ENCODE measurements at places on chromosomes 11 and 22. TPM values are rescaled to one million over a fixed set of nuclear protein-coding genes. Genes with fewer than 3 reads are reported as not detected.

GRCh38 chr11:35488117-35488516, 37.3 kb downstream of the PAMR1 start:
- H3K36me3 ChIP-seq, result no peaks in the 10 kb centered on the region
- no peak overlapping the region for H3K27ac ChIP-seq
- no peaks in the 10 kb centered on the region for H3K4me1 ChIP-seq
- no peak for DNase-seq
- H3K4me3 ChIP-seq, result no peak overlapping the region
- no peaks in the 10 kb centered on the region for H3K27me3 ChIP-seq

DNA sequence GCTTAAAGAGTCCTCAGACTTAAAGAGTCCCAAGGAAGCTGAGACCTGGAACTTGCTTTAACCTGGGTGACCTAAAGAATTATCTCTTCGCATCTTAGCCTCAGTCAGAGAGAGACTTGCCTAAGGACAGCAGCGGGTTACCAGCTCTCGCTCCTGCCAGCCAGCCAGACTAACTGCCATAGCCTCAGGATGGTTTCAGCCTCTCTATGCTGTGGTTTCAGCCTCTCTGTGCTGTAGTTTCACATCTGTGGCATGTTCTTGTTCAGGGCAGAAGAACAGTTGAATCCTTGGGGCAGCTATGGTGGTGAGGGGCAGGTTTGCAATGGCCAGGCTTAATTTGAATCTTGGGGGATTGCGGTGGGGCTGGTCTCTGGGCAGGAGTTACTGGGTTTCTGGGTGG, 2.3 kb downstream of the FRMD8 start:
- peak overlapping the region; percentile 50 for H3K27ac ChIP-seq
- no peaks in the 10 kb centered on the region for H3K27me3 ChIP-seq

GRCh38 chr11:72391638-72392423, 42.5 kb downstream of the CLPB start:
- no peak for DNase-seq
- no peak overlapping the region for H3K4me3 ChIP-seq
- H3K27ac ChIP-seq, result no peak overlapping the region
- no peaks in the 10 kb centered on the region for H3K4me1 ChIP-seq
- no peaks in the 10 kb centered on the region for H3K36me3 ChIP-seq

DNA sequence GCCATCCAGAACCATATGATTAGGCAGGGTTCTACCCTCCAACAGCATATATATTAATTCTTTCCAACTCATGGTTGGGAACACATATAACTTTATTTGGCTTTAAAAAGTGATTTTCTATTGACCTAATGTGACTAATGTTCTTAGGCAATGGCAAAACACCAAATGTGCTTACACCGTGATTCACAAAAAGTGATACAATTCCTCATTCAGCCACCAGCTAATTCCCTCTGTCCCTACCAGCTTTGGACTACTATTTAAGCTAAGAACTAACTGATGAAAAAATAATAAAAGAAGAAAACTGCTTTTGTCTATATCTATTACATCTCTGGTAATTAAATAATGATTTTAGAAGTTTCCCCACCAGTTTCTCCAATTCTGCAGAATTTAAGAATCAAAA, 4.7 kb downstream of the CTSC start:
- no peak overlapping the region for H3K27ac ChIP-seq
- peaks cover 44% of the 10 kb centered on the region for H3K36me3 ChIP-seq
- H3K27me3 ChIP-seq, result no peaks in the 10 kb centered on the region
- H3K4me1 ChIP-seq, result peaks cover 24% of the 10 kb centered on the region

DNA sequence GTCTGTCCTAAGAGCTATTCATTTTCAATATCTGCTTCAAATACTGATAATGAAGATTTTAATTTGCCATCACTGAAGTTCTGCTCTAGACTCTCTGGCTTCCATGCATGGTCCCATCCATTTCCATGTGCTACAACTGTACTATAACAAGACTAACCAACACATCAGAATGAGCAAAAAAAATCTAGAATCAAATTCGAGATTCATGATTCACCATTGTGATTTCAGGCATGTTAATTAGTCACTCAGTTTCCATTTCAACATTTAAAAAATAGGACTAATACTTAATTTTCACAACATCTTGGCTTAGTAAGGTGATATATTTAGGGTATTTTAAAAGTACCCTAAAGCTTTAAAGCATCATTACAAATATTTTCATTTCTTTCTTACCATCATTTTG, 22.8 kb downstream of the PICALM start:
- no peaks in the 10 kb centered on the region for H3K27me3 ChIP-seq
- no peak overlapping the region for H3K27ac ChIP-seq
- no peaks in the 10 kb centered on the region for H3K36me3 ChIP-seq
- H3K4me1 ChIP-seq, result peaks cover 57% of the 10 kb centered on the region
- no peak overlapping the region for H3K4me3 ChIP-seq

GRCh38 chr22:37144180-37144554, 5.5 kb downstream of the IL2RB start:
- no peak overlapping the region for H3K27ac ChIP-seq
- no peak for DNase-seq
- no peak overlapping the region for H3K4me3 ChIP-seq
- H3K27me3 ChIP-seq, result no peaks in the 10 kb centered on the region
- H3K36me3 ChIP-seq, result no peaks in the 10 kb centered on the region

GRCh38 chr11:23112987-23113886, 253.0 kb upstream of the CCDC179 start:
- no peak for DNase-seq
- H3K27me3 ChIP-seq, result no peaks in the 10 kb centered on the region
- no peaks in the 10 kb centered on the region for H3K4me1 ChIP-seq

GRCh38 chr11:3954448-3955298, 99.2 kb downstream of the STIM1 start:
- no peak overlapping the region for H3K4me3 ChIP-seq
- no peaks in the 10 kb centered on the region for H3K36me3 ChIP-seq

- no peak overlapping the region for H3K4me3 ChIP-seq
- H3K27me3 ChIP-seq, result no peaks in the 10 kb centered on the region
- peak overlapping the region; percentile 16 for H3K27ac ChIP-seq
- H3K36me3 ChIP-seq, result no peaks in the 10 kb centered on the region
- peaks cover 11% of the 10 kb centered on the region for H3K4me1 ChIP-seq
Observed at GRCh38 chr11:12503039-12503484, 125.7 kb downstream of the PARVA start.

Gene POTEH
- total RNA-seq, result not detected

Gene MAJIN
- total RNA-seq, result not detected

Gene PHOX2A
- not detected for total RNA-seq

Data from esophagus squamous epithelium (tissue), 5 donors.